CD8-positive, alpha-beta memory T cell (primary cell): ENCODE measurements at places on chromosomes 11 and 22. TPM values are rescaled to one million over a fixed set of nuclear protein-coding genes. Genes with fewer than 3 reads are reported as not detected.

Gene GRAMD1B
- total RNA-seq, result 27.9 TPM

Gene B4GALNT4
- 0.81 TPM for total RNA-seq

- no peaks in the 10 kb centered on the region for H3K4me1 ChIP-seq
- no peaks in the 10 kb centered on the region for H3K27me3 ChIP-seq
- H3K27ac ChIP-seq, result no peak overlapping the region
Observed at GRCh38 chr11:69508974-69509373, 27.5 kb downstream of the LINC01488 start.

DNA sequence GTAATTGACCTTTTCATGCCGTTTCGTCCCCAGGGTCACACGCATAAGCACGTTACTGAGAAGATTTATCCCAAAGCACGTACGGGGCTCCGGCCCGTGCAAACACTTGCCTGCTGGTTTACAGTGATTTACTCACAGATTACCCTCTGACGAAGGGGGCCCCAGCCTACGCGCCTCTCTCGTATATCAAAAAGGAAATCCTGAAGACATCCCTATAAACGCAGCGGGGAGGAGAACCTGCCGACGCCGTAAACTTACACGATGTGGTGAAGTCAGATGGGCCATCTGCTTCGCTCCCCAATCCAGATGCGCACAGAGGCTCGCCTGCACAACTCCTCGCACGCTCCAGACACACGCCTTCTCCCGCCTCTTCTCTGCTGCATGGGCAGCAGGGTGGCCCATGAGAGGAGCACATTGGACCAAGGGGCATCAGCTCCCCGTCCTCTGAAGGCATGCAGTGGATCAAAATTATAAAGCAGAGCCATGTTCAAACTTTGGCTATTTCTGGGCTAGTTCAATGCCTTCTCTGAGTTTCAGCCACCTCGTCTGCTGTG lies 123.6 kb downstream of the MN1 start:
- no peaks in the 10 kb centered on the region for H3K4me1 ChIP-seq
- no peak overlapping the region for H3K27ac ChIP-seq
- no peak overlapping the region for H3K4me3 ChIP-seq
- DNase-seq, result no peak
- no peaks in the 10 kb centered on the region for H3K36me3 ChIP-seq
- no peaks in the 10 kb centered on the region for H3K27me3 ChIP-seq

DNA sequence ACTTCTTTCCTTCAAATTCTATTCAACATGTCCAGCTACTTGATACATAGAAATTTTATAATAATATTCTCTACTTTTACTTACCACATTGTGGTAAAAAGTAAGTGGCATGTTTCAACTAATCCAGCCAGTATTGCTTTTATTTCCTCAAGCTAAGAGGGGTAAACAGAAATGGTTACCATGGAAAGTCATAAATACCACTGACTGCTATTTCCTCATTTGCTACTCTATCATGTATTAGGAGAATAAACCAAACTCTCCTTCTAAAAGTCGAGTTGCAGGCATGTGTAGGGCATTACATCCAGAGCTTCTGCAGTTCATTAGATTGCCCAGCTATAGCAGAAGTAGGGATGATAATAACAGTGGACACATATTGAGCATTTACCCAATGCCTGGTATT lies 208.4 kb downstream of the MAML2 start:
- peaks cover 29% of the 10 kb centered on the region for H3K4me1 ChIP-seq
- H3K36me3 ChIP-seq, result no peaks in the 10 kb centered on the region
- no peak for DNase-seq
- no peak overlapping the region for H3K4me3 ChIP-seq

- H3K36me3 ChIP-seq, result no peaks in the 10 kb centered on the region
- H3K4me1 ChIP-seq, result peaks cover 10% of the 10 kb centered on the region
- DNase-seq, result no peak
- no peaks in the 10 kb centered on the region for H3K27me3 ChIP-seq
Observed at GRCh38 chr11:67588136-67588503, 4.5 kb downstream of the GSTP1 start.

GRCh38 chr11:19163617-19164016 lies 38.2 kb downstream of the CSRP3 start:
- H3K27ac ChIP-seq, result no peak overlapping the region
- H3K36me3 ChIP-seq, result peaks cover 15% of the 10 kb centered on the region
- no peak for DNase-seq
- no peaks in the 10 kb centered on the region for H3K4me1 ChIP-seq
- H3K4me3 ChIP-seq, result no peak overlapping the region

DNA sequence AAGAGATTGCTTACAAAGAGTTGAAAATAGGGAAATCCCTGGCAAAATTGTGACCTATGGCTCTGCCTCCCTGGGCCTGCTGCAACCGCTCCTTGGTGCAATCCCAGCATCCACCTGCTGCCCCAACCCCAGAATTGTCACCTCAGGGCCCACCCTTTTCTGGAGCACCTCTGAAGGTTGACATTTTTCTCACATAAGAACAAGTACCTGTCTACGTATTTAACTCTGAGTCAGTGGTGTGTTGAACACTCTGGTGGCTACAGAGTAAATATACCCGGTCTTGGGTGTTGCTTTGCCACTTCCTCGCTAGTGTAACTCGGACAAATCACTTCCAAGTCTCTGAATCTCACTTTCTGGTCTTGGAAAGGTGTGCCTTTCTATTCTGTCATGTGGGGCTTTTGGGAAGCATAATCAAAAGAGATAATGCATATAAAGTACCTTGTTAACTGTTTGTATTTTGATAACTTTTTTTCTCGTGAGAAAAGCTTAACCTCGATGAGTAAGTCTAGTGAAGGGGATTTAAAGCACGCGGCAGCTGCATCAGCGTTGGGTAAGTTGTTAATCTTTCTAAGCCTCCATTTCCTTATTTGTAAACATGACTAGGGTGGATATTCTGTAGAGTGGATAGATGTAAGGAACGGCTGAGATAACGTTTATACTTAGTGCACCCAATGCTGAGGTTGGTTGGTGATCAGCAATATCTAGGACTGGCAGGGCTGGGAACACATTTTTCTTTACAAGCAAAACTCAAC lies 881.2 kb downstream of the OPCML start:
- no peaks in the 10 kb centered on the region for H3K36me3 ChIP-seq
- no peak overlapping the region for H3K4me3 ChIP-seq
- H3K27ac ChIP-seq, result no peak overlapping the region
- no peaks in the 10 kb centered on the region for H3K4me1 ChIP-seq

DNA sequence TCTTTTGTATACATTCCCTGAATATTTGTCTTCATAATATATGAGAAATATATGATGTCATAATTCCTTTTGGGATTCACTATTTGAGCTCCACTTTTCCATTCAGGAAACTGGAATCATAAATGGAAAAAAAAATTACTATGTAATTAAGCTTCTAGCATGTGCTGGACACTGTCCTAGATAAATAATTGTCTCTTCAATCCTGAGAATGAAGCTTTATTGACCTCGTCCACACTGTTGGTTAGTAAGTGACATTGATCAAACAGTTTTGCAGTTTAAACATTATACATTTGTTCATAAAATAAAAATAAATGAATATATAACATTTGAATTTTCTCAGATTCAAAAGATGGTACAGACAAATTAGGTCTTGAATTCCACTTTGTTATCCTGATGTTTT lies 1691.2 kb downstream of the LRRC4C start:
- H3K27ac ChIP-seq, result no peak overlapping the region
- H3K4me1 ChIP-seq, result no peaks in the 10 kb centered on the region
- no peak for DNase-seq
- no peaks in the 10 kb centered on the region for H3K36me3 ChIP-seq
- H3K4me3 ChIP-seq, result no peak overlapping the region
